ENCODE measurements at places on chromosomes 5 and 9.
A peak's percentile ranks its signal among the peaks of the same experiment; 100 is the strongest.

GRCh38 chr5:130135506-130135905 is 231.2 kb downstream of the CHSY3 start:
- no peak for DNase-seq

DNA sequence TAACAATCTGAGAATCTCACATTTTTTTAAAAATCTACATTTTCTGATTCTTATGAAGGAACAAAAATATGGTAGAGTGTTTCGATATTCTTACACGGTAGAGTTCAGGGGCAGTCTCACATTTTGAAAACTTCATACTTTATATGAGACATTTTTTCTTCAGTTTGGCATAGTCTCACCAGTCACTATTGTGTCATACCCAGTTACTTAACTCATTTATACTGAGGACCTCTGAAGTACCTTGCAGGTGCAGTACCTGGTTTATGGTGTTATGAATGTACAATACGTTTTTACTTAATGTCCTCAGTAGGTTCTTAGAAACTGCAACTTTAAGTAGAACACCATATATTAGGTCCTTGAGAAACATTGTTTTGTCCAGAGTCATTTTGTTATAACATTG is 196.6 kb downstream of the SGCD start:
- no peak for DNase-seq

GRCh38 chr9:89716559-89716958 is 111.7 kb downstream of the GADD45G start:
- no peak for DNase-seq

DNA sequence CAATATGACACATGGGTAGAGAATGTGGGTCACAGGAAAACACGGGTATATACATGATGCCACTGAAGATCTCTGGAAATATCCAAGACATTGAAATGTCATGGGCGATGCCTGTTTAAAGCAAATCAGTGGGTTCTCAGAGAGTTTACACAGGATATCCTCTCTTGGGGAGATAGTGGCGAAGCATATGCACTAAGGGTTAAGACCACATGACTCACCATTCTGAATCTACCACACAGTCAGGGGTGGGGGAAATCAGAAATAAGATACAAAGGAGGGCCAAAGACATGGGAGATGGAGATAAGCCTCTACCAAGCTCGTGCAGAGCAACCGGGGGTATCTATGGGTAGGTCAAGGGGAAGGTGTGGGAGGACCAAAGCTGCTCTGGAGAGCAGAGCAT is 58.8 kb downstream of the SH3PXD2B start:
- no peak for DNase-seq

GRCh38 chr9:121868626-121869025 is 217.2 kb downstream of the DAB2IP start:
- no peak for DNase-seq

GRCh38 chr9:106755736-106756135 is 107.2 kb upstream of the ZNF462 start:
- no peak for DNase-seq

- no peak for DNase-seq
Observed at GRCh38 chr9:36730414-36730813, 157.7 kb downstream of the MELK start.

DNA sequence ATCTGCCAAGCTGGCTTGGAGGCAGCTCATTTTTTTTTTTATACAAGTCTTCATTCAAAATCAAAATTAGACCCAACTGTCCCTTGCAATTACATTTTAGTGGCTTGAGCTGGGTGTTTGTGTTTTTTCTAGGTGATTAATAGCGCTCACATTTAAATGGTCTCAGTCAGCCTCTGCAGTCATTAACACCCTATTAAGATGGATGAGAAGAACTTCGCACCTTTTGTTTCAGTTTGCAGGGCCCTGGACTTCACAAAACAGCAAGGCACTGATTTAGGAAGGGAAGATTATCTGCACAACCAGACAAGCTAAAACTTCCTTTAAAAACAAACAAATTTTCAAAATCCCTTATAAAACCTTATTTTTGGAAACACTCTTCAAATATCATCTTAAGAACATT is 374.8 kb downstream of the EFNA5 start:
- DNase-seq = no peak

- peak; percentile 70 for DNase-seq
Observed at GRCh38 chr5:1916041-1917001, 33.6 kb upstream of the IRX4 start.

DNA sequence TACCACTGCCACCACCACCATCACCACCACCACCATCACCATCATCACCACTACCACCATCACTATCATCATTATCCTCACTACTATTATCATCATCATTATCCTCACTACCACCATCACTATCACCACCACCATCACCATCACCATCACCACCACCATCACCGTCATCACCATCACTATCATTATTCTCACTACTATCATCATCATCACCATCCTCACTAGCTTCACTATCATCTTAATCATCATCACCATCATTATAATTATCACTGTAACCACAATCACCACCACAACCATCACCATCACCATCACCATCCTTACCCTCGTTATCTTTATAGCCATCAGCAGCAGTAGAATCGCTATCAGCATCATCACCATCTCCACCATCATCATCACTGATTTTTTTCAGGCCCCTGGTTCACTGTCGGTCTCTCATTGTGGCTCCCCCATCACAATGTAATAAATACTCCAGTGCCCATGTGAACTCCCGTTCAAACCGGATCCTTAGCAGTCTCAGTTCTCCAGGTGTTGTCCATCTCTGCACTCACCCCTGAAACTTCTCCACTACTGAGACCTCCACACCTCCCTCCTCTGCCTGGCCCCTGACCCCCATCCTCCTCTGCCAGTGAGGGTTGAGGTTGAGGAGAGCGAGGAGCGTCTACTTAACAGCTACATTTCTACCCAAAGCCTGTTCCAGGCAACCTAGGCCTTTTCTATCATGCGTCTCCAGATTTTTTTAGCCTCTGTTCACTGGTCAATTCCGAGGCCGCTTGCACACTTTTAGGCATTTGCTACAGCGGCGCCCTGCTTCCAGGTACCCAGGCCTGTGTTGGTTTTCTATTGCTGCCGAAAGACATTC is 238.2 kb downstream of the PBX3 start:
- peak; percentile 36 for DNase-seq

- DNase-seq = no peak
Observed at GRCh38 chr9:110185806-110186205, 22.2 kb downstream of the C9orf152 start.

- DNase-seq = no peak
Observed at GRCh38 chr9:16120231-16120641, 567.4 kb downstream of the CCDC171 start.

DNA sequence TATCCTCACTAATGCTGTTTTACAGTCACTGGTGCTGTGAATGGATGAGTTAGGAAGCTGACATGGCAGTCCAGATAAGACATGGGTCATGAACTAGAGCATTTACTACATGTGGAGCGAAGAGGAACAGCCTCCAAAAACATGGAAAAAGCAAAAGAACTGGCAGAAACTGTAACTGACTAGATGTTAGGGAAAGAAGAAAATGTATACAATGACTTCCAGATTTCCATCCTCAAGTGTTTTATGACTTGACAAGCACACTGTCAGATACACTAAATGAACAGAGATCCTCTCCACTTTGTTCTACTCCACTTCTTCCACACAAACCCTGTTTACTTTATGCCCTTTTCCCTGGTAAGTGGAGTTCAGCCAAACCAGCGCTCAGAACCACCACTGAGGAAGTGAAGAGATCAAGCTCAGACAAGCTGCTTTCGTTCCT is 11.5 kb downstream of the HMGCS1 start:
- DNase-seq = no peak

DNA sequence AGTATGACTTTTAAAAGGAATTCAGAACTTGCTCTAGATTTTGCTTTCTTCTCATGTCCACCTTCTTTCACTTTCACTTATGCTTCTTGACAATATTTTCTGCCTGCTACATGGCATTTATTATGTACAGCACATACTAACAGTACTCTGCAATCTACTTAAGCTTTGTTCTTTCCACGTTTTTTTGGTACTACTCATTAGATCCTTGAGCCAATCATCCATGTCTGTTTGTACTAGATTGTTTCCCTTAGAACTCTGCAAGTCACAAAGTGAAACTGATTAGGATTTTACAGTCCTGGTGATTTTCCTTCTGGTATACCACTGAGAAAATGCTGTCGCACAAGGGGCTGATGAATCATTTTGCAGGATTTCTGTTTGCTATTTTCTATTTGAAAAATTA is 78.3 kb downstream of the PARP8 start:
- DNase-seq = no peak

- no peak for DNase-seq
Observed at GRCh38 chr5:14908172-14908571, 36.6 kb upstream of the ANKH start.

GRCh38 chr5:10160241-10160640 is 89.4 kb downstream of the ATPSCKMT start:
- no peak for DNase-seq

GRCh38 chr9:31355159-31355882 is 1029.1 kb upstream of the ACO1 start:
- DNase-seq = no peak

DNA sequence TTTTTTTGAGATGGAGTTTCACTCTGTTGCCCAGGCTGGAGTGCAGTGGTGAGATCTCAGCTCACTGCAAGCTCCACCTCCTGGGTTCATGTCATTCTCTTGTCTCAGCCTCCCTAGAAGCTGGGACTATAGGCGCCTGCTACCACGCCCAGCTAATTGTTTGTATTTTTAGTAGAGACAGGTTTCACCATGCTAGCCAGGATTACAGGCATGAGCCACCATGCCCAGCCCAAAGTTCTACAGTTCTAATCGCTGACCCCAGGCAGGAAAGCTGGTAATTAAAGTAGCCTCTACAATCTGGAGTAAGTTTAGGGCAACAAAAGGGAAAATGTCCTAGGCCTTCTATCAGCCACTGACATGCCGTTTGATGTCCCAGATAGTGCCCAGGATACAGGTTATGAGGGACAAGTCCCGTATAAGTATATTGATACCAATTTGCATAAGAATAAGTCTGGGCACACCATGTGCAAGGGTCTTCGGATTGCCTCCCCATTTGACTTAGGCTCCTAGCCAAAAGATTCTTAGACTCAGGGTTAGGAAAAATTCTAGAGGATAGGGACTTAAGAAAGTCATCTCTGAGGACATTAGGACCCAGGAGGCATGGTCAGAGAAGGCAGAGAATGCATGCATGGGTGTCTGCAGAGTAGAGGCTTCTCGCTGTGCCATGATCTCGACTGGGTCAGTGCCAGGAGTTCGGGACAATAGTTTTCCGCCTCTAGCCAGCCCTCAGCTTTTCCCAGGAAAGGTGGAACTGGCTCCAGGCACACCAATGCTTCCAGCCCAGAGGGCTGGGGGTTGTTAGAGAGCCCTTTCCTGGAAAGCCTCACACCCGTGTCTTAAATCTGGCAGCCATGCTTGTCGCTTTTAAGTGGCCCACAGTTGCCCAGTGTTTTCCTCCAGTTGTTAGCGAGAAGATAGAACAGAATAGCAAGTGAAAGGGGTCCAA is 1111.1 kb downstream of the TAF11L14 start:
- DNase-seq = no peak

GRCh38 chr5:68248896-68249295 is 33.3 kb downstream of the PIK3R1 start:
- no peak for DNase-seq

GRCh38 chr5:71564895-71565294 is 22.2 kb upstream of the MCCC2 start:
- DNase-seq = no peak

DNA sequence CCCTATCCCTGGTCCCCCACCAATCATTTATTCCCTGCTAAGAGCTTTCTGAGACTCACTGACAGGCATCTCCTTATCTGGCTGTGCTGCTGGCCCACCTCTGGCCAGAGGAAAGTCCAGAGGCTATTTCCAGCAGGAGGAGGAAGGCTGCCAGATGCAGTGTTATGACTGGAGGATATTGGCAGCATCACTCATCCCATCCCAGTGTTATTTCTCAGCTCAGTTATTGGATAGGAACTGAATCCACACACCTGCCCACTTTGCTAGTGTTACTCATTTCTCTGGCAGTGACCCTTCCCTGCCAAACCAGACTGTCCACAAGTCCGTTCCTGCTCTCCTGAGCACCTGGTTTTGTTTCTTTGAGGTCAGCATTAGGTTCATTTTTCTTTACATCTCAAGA is 228.2 kb downstream of the GRIA1 start:
- no peak for DNase-seq

GRCh38 chr5:55450050-55450765 is 84.6 kb downstream of the PLPP1 start:
- no peak for DNase-seq

DNA sequence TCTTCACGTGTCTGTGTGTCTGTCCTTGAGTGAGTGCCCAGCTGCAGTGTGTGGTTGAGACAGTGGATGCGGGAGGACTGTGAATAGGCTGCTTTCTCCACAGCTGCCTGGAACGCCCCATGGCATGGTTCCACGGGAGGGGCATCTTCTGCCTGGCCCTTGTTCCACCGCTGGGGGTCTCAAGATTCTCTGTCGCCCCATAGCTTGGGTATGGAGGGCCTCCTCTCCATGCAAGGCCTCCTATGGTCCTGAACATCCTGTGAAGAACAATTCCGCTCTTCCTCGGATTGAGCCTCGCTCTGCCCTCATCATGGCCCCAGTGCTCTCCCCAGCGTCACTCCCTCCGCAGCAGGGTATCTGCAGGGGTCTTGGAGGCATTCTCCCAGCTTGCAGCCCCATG is 36.1 kb downstream of the COL5A1 start:
- DNase-seq = no peak

DNA sequence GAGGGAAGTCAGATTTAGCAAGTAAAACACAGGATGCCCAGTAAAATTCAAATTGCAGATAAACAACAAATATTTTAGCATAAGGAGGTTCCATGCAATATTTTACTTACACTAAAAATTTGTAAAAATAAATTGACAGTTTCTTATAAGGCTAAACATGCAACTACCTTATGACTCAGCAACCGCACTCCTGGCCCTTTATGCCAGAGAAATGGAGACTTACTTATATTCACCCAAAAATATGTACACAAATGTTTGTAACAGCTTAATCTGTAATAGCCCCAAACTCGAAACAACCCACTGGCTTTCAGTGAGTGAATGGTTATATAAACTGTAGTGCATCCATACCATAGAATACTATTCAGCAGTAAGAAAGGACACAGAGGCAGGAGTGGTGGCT is 28.6 kb upstream of the TRIM14 start:
- no peak for DNase-seq

DNA sequence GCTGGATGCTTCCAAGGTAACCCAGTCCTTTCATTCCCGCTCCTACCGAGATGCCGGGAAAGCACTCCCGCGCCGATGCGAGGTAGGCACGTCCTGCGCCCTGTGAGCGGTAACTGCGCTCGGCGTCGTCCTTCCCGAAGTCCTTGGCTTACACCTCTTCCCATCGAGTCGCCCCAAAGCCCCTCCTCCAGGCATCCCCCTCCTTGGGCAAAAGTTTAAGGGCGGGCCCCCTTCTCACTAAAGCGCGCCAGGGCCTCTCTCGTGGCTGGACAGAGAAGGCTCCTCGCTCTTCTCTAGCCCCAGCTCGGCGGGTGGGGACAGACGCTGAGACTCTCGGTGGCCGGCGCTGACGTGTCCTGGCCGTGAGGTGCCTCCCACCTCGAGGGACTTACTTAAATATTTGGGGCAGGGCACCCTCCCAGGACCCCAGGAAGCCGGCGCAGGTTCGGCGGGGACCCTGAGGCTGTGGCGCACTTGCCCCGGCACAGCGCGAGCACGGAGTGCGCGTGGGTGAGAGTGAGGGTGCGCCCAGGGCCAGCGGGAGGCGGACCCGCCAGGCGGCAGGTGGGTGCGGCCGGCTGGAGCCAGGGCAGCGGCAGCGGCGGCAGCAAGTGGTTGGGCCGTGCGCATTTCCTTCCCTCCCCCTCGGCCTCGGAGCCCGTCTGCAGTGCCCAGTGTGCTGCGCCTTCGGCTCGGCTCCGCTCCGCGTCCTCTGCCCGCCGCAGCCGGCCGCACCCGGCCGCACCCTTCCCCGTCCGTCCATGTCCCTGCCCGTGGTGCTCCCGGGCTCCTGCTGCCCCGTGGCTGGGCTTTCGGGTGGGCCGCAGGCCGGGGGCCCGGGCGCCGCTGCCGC is at the start of gene ENTREP1:
Gene ENTREP1, plus strand, starts transcription at position 667 of the 853 bp plus-strand sequence. Its CDS starts 95 bp downstream, at position 762.
- no peak for DNase-seq
